ENCODE measurements at places on chromosomes 7 and 10. TPM values are rescaled to one million over a fixed set of nuclear protein-coding genes. Genes with fewer than 3 reads are reported as not detected.

Gene HOXA11
- total RNA-seq, result under 0.01 TPM

Gene FEZF1
- not detected for total RNA-seq

Gene ANKRD1
- total RNA-seq, result not detected

Gene CCDC172
- total RNA-seq, result not detected

Gene OR13A1
- total RNA-seq, result not detected

Gene UNCX
- total RNA-seq, result not detected

Gene GJD4
- not detected for total RNA-seq

Gene PNLIPRP2
- total RNA-seq, result not detected

Gene WNT8B
- not detected for total RNA-seq

Gene RARRES2
- not detected for total RNA-seq

Gene SPDYE2
- not detected for total RNA-seq

Gene TRIL
- 0.73 TPM for total RNA-seq

Gene CALHM3
- not detected for total RNA-seq

Gene C10orf105
- not detected for total RNA-seq

Gene BHLHA15
- not detected for total RNA-seq

Gene OR6B1
- not detected for total RNA-seq

Gene HOXA7
- total RNA-seq, result not detected

Gene IDI2
- not detected for total RNA-seq

Gene GIMAP5
- total RNA-seq, result 0.36 TPM

Gene KIAA1549
- total RNA-seq, result 2.2 TPM

Gene CYCS
- 36.8 TPM for total RNA-seq

Gene TMEM139
- total RNA-seq, result 0.36 TPM

Gene ADAM12
- total RNA-seq, result 28.4 TPM

Gene TMEM176B
- total RNA-seq, result 0.15 TPM

Gene GNG11
- 36.2 TPM for total RNA-seq

All from melanocyte of skin (primary cell).